ENCODE measurements at places on chromosomes 1 and 21.

DNA sequence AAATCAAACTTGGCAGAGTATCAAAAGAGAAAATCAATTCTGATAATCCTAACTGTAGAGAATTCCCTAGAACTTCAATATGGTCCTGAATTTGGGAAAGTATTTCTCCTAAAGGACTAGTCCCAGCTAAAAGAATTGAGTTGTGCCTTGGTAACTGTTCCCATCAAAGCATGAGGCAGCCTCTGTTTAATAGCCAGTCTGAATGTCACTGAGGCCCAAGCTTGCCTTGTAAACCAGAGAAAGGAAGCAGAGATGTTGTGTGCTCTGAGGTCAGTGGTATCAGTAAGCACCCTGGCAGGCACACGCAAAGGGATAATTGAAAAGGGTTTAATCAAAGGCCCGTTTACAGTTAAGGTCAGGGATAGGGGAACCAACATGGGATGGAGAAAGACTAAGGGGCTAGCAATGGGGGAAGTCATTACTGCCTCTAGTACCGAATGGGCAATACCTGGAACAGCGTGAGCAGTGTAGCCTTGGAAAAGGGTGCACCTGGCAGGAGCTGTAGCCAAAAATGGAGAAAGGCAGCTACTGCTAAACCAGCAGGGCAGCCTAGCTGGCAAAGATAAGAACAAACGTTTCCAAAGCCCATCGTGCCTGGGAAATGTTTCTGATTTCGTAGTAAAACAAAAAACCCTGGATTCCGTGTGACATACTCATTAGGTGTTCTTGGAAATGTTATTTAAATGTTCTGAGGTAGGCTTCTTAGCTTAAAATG lies 635.5 kb downstream of the PLPP3 start:
- DNase-seq = no peak

DNA sequence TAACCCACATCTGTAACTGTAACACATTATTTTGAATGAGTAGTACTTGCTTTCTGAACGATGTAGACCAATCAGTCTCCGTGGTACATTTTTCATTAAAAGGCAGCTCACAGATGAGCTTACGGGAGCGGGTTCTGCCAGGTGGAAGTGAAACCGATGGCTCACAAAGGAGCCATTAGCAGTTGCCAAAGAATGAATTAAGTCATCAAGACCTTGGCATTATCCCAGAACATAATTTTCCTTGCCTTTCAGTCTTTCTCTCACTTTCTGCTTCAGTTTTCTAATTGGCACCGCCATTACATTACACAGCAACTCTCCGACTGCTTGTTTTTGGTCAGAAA lies 33.5 kb upstream of the UTS2 start:
- DNase-seq = no peak

GRCh38 chr1:69898403-69898947 lies 306.9 kb downstream of the LRRC40 start:
- no peak for DNase-seq

DNA sequence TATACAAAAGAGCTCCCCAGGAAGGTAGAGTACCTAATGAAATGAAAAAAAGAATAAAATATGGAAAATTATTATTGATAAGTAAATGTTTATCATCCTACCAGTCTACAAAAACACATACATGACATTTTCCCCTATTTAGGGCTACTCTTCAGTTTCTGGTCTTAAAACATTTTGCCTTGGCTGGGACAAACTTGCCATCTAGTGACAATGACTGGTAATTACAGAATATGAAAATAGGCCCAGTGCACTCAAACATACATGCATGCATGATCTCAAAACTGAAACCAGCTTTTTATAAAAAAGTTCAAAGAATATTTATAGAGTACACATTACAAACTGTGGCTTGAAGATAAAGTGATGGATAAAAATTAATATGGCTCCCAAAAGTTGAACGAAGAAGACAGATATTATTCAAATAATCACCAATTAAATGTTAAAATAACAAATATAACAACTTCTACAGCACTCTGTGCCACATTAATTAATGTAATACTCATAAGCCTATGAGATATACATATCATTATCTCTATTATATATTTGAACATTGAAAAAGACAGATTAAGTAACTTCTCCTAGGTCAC lies 10.5 kb upstream of the RNPC3 start:
- DNase-seq = no peak

GRCh38 chr21:39885119-39885848 lies 18.0 kb downstream of the PCP4 start:
- DNase-seq = no peak

All from activated T-cell treated with anti-CD3 and anti-CD28 coated beads, Interleukin-2, amount 50 U/mL, for 24 hours (primary cell).